ENCODE measurements at places on chromosomes 3 and 15.

DNA sequence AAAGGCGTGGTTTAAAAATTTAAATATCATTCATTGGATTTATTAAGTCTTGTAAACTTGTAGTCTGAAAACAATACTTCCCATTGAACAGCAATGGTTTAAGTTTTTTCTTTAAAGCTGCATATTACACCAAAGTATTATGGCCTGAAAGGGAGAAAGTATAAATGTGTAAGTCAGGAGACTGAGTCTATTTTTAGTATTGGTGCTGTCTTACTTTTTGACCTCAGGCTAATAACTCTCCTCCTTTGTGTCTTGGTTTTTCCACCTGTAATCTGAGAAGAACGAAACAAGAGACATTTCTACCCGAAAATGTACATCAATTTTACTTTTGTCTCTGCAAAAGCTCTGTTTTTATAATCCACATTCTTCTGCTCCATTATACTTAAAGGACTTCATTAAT is 7.6 kb downstream of the C15orf61 start:
- DNase-seq = no peak

DNA sequence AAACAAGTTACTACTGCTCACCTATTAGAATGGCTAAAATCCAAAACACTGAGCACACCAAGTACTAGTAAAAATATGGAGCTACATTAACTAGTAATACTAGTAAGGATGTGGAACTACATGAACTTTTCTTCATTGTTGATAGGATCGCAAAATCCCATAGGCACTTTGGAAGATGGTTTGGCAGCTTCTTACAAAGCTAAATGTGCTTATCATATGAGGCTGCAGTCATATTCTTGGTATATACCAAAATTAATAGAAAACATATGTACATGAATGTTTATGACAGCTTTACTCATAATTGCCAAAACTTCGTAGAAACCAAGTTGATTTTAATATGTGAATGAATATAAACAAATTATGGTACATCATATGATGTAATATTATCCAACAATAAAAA is 366.8 kb upstream of the KCNMB2 start:
- DNase-seq = no peak

DNA sequence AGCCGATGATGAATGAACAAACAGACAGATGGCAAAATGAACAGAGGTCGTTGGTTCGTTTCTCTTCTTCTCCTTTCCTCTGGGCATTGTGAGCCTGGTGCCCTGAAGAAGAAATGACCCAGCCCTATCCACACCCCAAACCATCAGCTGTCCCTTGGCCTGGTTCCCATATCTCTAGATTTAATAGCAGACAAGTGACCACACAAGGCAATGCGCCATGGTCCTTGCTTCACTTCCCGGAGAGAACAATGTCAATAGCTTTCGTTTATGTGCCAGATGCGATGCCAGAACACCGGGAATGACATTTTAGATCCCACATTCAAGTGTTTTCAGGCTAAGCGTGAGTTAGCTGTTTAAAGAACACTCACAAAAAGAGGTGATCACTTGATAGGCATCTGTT is 17.7 kb downstream of the POC1A start:
- no peak for DNase-seq

DNA sequence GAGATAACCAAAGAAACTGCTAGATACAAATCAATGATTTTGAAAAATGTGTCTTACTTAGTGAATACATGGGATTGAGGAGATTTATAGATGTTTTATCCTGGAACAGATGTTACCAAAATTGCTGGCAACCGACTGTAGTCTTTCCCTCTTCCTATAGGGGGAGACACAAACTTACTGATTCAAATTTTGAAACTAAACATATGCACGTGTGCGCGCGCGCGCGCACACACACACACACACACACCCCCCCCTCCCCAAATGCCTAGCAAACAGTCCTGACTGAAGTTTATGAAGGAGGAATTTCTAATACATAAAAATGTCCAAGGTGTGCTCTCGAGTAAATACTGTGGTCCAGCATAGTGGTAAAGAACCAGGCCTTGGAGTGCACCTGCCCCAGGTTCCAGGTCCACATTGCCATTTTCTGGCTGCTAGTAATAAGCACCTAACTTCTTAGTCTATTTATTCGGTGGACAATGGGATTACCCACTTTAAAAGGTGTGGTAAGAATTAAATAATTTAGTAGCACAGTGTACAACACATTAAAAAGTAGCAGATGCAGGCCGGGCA is 18.5 kb upstream of the C3orf62 start:
- peak; percentile 65 for DNase-seq

- DNase-seq = no peak
These were observed 6.4 kb downstream of the HES1 start for GRCh38 chr3:194142156-194142910.

DNA sequence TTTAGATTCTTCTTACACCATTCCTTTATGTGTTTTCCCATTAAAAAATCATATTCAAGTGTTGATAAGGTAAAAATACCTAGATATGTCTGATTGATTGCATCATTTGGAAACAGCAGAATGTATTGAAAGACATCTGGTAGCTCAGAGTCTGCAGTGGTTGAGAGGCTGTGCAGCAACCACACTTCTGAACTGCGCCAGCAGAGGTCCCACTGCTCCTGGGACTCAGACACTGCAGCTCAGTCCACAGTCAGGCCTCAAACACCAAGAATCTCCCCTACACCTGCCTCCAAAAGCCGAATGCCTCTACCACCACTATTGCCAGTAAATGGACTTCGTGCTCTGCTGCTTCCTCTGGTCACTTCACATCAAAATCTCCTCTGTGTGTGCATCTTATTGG is 176.9 kb upstream of the LMCD1 start:
- DNase-seq = peak; percentile 58

GRCh38 chr3:106160396-106160795 is 291.6 kb upstream of the CBLB start:
- DNase-seq = no peak

All from PC-3 (cell line).